ENCODE measurements at places on chromosomes 11 and 22.
A peak's percentile ranks its signal among the peaks of the same experiment; 100 is the strongest.

GRCh38 chr11:86251345-86251744, 6.8 kb downstream of the EED start:
- no peak overlapping the region for H3K27ac ChIP-seq
- H3K4me3 ChIP-seq: no peak overlapping the region
- no peaks in the 10 kb centered on the region for H3K36me3 ChIP-seq
- H3K27me3 ChIP-seq: no peaks in the 10 kb centered on the region
- H3K4me1 ChIP-seq: peaks cover 4% of the 10 kb centered on the region

GRCh38 chr22:40396882-40397281, 26.5 kb downstream of the SGSM3 start:
- no peaks in the 10 kb centered on the region for H3K4me1 ChIP-seq
- DNase-seq: peak; percentile 89
- H3K27ac ChIP-seq: no peak overlapping the region

GRCh38 chr11:46036009-46036408, 85.2 kb downstream of the PHF21A start:
- no peak overlapping the region for H3K4me3 ChIP-seq
- no peak overlapping the region for H3K27ac ChIP-seq
- no peaks in the 10 kb centered on the region for H3K36me3 ChIP-seq
- H3K4me1 ChIP-seq: no peaks in the 10 kb centered on the region
- no peaks in the 10 kb centered on the region for H3K27me3 ChIP-seq

DNA sequence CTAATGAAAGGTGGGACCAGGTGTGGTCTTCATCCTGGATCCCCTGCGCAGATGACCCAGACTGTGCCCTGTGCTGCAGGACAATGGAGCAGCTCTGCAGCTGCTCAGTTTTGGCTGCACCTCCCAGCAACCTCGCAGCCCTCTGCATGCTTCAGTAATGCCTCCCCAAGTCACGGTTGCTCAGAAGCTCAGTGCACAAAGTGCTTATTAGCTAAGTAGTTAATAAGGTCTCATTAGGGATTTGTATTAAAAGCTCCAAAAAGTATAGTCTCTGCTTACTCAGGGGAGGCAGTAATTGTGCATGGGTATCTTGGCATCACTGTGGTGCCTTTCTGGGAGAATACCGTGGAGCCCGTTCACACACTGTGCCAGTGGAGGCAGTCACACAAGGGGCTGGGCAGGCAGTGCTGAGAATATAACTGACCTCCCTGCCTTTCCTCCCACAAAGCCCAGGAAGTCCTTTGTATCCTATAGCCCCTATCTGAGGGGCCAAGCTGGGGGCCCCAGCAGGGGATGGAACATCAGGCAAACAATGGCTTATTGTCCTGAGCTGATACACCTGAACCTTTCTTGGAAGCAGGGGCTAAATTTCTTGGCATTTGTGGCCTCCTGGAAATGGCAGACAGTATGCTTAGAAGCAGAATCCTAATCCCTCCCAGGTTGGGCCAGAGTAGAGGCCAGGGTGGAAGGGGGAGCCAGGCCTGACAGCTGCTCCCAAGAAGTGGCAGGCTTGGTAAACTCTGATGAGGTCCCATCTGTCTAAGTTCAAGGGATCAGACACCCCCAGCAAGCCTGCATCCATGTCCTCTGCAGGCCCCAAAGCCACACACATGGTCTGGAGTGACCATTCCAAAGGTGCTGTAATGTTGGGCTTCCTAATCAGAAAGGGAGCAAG, 125.5 kb upstream of the PARVA start:
- no peak for DNase-seq
- no peaks in the 10 kb centered on the region for H3K36me3 ChIP-seq
- H3K4me1 ChIP-seq: peaks cover 2% of the 10 kb centered on the region

DNA sequence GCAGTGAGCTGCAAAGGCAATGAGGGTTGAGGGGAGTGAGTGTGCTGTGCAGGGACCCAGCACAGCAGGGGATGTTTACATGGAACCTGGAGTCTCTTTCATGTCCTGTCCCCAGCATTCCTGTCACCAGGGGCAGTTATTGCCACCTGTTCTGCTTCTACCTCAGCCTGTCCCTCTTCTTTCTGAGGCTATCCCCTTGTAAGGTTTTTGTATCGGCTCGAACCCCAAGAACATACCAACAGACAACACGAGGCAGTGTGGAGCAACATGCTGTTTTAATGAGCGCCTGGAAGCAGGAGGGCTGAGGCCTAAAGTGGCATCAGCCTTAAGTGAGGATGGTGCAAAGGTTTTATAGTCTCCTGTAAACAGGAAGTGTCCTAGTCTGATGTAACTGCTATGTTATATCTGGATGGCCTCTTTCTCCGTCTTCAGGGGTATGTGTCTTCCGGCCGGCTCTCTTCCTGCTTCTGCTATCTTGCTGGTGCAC, 3.9 kb downstream of the SCGB2A2 start:
- H3K4me1 ChIP-seq: no peaks in the 10 kb centered on the region
- DNase-seq: peak; percentile 51
- H3K27me3 ChIP-seq: no peaks in the 10 kb centered on the region
- H3K36me3 ChIP-seq: no peaks in the 10 kb centered on the region
- no peak overlapping the region for H3K4me3 ChIP-seq
- H3K27ac ChIP-seq: no peak overlapping the region

DNA sequence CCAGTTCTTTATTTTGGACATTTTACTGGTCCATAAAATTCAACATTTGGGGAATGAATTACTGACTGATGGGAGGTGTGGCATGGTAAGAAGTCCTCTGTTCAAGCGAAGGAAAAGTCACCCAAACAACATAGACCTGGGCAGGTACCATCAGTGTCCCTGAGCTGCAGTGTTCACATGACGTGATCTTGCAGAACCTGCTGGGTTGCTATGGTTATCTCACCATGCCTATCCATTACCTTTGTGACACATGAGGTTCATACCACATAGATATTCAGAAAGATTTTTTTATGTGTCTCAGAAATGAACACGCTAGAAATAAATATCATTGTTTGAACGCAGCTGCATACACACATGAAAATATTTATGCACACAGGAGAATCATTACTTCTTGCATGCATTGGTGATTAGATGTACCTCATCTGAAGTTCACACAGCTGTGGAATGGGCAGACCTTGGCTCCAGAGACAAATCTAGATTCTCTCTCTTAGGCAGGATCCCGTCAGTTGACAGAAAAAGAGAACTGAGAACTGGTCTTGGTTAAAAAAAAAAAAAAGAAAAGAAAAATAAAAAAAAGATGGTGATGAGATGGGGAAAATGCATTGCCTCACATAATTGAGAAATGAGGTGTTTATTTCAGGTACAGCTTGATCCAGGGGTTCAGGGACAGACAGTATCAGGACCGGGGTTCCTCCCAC, 21.4 kb upstream of the RCN1 start:
- no peaks in the 10 kb centered on the region for H3K36me3 ChIP-seq
- H3K4me1 ChIP-seq: no peaks in the 10 kb centered on the region
- DNase-seq: no peak
- H3K4me3 ChIP-seq: no peak overlapping the region
- H3K27ac ChIP-seq: no peak overlapping the region

- H3K27ac ChIP-seq: no peak overlapping the region
- no peak overlapping the region for H3K4me3 ChIP-seq
- H3K36me3 ChIP-seq: no peaks in the 10 kb centered on the region
- H3K27me3 ChIP-seq: no peaks in the 10 kb centered on the region
Observed at GRCh38 chr11:86219311-86220193, 25.0 kb upstream of the EED start.

GRCh38 chr11:31872076-31872443, 60.9 kb upstream of the PAX6 start:
- H3K4me1 ChIP-seq: peaks cover 3% of the 10 kb centered on the region
- H3K4me3 ChIP-seq: no peak overlapping the region
- no peaks in the 10 kb centered on the region for H3K36me3 ChIP-seq

- no peak overlapping the region for H3K27ac ChIP-seq
- DNase-seq: no peak
- no peaks in the 10 kb centered on the region for H3K27me3 ChIP-seq
Observed at GRCh38 chr11:110857892-110858546, 145.8 kb upstream of the ARHGAP20 start.

DNA sequence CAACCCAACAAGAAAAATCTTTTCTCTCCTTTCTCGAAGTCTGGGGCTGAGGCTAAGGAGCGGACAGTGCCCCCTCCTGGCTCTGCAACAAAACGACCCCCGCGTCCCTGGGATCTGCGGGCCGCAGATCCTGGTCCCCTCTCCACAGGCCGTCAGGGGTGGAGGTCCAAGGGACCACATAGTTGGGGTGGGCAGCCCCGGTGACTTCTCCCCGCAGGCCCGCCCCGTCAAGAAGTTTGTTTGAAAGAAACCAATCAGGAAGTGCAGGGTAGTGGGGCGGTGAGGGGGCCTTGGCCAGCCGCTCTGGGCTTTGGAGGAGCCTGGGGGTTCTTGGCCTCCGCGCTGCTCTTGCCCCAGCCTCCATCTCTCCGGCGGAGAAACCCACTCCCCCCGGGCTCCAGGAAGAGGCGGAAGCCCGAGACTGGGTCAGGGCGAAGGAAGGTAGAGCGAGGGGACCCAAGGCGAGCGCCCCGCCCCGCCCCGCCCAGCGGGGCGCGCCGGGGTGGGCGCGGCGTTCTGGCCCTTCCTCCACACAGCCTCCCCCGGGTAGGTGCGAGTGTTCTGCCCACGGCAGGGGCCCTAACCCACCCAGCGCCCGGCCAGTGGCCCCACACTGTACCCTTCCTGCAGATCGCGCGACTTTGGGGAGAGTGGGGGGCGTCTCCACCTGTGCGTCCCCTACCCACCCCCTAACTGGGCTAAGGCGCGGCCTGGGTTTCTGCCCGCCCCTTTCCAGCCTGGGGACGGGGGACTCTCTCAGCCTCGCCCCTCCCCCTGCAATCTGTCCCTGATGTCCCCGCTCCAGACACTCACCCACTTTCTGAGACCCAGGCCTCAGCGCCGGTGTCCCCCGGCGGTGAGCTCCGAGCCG, 1.3 kb downstream of the TP53I11 start:
- no peaks in the 10 kb centered on the region for H3K27me3 ChIP-seq
- peak overlapping the region; percentile 69 for H3K27ac ChIP-seq
- H3K4me1 ChIP-seq: peaks cover 14% of the 10 kb centered on the region
- peak overlapping the region; percentile 77 for H3K4me3 ChIP-seq

GRCh38 chr11:34890812-34891211, 25.4 kb downstream of the APIP start:
- no peak overlapping the region for H3K4me3 ChIP-seq
- no peak for DNase-seq

Measured in mesendoderm (in vitro differentiated cells).